ENCODE measurements at places on chromosomes 11 and 22. TPM values are rescaled to one million over a fixed set of nuclear protein-coding genes. Genes with fewer than 3 reads are reported as not detected.
A peak's percentile ranks its signal among the peaks of the same experiment; 100 is the strongest.

GRCh38 chr11:67276781-67277230 lies 10.5 kb downstream of the GRK2 start:
- peak overlapping the region; percentile 99 for H3K27ac ChIP-seq
- DNase-seq: peak; percentile 66
- H3K4me1 ChIP-seq: peaks cover 81% of the 10 kb centered on the region
- no peaks in the 10 kb centered on the region for H3K27me3 ChIP-seq
- peaks cover 88% of the 10 kb centered on the region for H3K36me3 ChIP-seq

GRCh38 chr11:104798789-104799188 lies 99.5 kb downstream of the CASP12 start:
- DNase-seq: no peak
- peak overlapping the region; percentile 88 for H3K27ac ChIP-seq
- peaks cover 29% of the 10 kb centered on the region for H3K36me3 ChIP-seq
- peak overlapping the region; percentile 63 for H3K4me3 ChIP-seq

GRCh38 chr11:61056571-61056970 lies 45.7 kb upstream of the CD5 start:
- peaks cover 69% of the 10 kb centered on the region for H3K4me1 ChIP-seq
- no peak overlapping the region for H3K4me3 ChIP-seq
- H3K27me3 ChIP-seq: no peaks in the 10 kb centered on the region
- no peak overlapping the region for H3K27ac ChIP-seq
- DNase-seq: no peak

DNA sequence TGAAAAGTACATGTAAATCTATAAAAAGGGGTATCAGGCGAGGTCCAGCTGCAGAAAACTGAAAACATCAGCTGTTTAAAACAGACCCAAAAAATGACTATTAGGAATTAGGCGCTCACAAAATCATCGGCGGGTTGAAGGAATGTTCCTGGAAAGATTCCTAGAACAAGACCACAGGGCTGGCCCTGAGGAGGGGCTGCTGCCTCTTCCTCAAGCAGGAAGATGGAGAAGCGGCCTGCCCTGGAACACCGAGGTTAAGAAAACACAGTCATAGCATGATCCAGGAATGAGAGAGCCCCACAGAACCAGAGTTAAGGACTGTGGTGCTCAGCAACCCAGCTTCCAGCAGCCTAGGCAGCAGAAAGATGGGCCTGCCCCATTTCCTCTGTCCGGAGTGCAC lies 78.4 kb downstream of the C11orf91 start:
- H3K4me3 ChIP-seq: no peak overlapping the region
- H3K27ac ChIP-seq: no peak overlapping the region
- no peaks in the 10 kb centered on the region for H3K36me3 ChIP-seq
- no peaks in the 10 kb centered on the region for H3K4me1 ChIP-seq
- H3K27me3 ChIP-seq: peaks cover 3% of the 10 kb centered on the region
- no peak for DNase-seq

The APOBEC3B gene
- 12.1 TPM for total RNA-seq

The MLC1 gene
- 9.4 TPM for total RNA-seq
